Activated CD4-positive, alpha-beta T cell treated with anti-CD3 and anti-CD28 coated beads, Interleukin-2, amount 50 U/mL, for 4 hours (primary cell): ENCODE measurements at places on chromosomes 13 and 19.

- no peak for DNase-seq
These were observed 4.1 kb downstream of the SMARCA4 start for GRCh38 chr19:10964903-10965302.

GRCh38 chr13:28751175-28751960 lies 32.6 kb upstream of the SLC46A3 start:
- no peak for DNase-seq

DNA sequence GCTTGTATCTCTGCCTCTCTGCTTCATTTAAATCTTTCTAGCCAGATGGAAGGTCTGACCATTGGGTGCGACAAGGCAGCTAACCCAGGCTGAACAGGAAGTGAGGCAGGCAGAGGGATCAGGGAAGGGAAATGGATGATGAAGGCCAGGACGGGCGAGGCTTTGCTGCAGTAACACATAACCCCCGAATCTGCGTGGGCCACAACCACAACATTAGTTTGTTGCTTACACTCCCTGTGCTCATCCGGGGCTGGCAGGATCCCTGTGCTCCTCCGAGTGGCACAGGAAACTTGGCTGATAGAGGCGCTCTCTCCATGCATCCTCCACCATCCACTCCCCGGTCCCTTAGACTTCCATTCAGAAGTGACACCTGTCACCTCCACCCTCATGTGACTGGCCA lies 1.1 kb upstream of the FLT3LG start:
- no peak for DNase-seq

DNA sequence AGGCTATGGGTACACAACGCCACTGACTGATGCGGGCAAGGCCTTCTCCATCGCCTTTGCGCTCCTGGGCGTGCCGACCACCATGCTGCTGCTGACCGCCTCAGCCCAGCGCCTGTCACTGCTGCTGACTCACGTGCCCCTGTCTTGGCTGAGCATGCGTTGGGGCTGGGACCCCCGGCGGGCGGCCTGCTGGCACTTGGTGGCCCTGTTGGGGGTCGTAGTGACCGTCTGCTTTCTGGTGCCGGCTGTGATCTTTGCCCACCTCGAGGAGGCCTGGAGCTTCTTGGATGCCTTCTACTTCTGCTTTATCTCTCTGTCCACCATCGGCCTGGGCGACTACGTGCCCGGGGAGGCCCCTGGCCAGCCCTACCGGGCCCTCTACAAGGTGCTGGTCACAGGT lies 6.9 kb downstream of the KCNK6 start:
- no peak for DNase-seq

DNA sequence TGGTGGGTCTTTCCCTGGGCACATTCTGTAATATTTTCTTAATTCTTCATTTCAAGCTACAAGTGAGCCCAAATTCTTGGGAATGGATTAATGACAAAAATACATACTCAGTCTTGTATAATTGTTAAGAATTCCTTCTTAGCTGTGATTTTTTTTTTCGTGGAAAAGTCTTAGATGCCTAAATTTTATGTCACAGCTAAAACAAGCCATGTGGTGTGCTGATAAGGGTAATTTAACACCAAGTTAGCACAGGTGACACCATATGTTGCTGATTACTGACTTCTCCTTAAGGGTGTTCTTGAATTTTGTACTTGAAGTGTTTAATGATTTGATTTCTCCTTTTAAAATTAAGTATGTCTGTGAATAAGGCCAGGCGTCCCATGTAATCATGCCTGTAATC lies 29.3 kb downstream of the WDFY2 start:
- no peak for DNase-seq

- DNase-seq = no peak
These were observed 99.9 kb downstream of the GNG7 start for GRCh38 chr19:2602391-2603181.

DNA sequence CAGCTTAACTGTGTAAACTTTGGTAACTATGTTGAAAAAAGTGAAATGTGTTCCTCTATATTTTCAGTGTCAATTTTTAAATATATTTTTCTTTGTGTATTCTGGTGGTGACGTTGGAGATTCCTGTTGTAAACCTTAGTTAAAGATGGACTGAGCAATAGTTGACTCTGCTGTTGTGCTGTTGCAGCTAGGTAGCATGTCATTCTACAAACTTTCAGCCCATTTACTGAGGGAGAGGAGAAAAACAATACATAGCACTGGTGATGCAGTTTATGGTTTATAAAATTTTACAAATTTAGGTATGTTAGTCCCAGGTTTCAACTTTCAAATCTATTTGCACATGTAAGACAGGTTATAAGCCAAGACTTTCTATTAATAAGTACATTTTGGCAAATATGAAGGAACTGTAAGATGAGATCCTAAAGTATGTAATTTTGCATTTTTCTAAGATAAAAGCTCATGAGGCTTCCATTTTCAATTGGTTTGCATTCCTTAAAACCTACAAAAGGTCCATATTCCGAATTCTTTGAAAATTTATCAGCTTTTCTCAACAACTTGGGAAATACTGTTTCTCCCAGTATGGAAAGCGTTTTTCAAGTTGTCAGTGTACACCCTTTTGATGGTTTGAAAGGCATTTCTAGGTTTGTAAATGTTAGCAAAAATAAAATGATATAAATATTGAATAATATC lies 1.5 kb downstream of the NDFIP2 start:
- no peak for DNase-seq

GRCh38 chr19:928471-929202 lies 2.8 kb downstream of the ARID3A start:
- DNase-seq = no peak

- no peak for DNase-seq
These were observed 210.9 kb downstream of the NALCN start for GRCh38 chr13:101205408-101205807.

- DNase-seq = no peak
These were observed 30.1 kb downstream of the LIG4 start for GRCh38 chr13:108185223-108185622.

DNA sequence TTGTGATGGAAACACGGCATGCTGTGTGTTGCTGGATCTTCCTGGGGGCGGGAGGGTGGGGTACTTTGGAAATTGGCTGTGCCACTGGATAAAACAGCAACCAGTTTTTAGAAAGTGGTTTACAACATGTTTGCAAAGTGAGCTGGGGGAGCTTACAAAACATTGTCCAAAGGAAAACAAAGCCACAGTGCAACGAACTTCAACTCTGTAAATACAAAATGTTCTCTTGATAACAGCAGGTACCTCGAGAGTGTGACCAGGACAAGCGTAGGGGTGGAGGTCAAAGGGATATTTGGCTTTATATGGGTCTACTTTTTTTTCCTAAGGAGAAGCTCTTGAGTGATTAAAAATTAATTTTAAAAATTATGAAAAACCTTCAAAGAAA lies 2.5 kb downstream of the IGSF23 start:
- DNase-seq = no peak

GRCh38 chr19:52943134-52943883 lies 19.4 kb downstream of the ZNF816 start:
- no peak for DNase-seq

DNA sequence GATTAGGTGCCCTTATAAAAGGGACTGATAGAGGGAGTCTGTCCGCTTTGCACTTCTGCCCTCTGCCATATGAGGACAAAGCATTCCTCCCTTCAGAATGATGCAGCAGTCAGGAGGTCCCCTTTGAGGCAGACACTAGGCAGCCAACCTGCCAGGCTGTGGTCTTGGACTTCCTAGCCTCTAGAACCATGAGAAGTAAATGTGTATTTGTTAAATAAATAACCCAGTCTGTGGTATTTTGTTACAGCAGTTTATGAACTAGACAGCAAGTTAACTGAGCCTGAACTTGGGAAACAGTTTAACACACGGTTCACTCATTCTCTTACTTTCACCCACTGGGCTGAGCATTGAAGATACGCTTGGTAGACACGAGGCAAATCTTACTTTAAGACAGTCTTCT lies 313.2 kb downstream of the UQCRFS1 start:
- DNase-seq = no peak
